Activated CD4-positive, alpha-beta T cell treated with anti-CD3 and anti-CD28 coated beads, Interleukin-2, Interleukin-4, amounts not matched to agents 100 ng/mL and 50 ng/mL, durations not matched to agents 16 hours and 8 hours (primary cell): ENCODE measurements at places on chromosomes 7 and 10.

DNA sequence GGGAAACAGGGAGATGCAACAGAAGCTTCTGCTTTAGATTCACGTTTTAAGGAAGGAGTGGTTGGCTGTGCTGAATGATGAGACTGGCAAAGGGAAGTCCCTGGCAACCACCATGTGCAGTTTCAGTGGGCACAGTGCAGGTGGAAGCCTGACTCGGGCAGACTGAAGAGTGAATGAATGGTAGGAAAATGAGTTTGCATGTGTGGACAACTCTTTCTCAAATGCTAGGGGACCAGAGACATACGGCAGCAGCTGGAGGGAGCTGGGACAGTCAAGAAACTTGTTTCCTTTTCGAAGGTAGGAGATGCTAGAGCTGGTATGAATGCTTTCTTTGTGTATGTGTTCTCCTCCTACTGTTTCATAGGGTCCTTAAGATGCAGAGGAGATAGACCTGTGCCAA lies 29.0 kb downstream of the PODXL start:
- DNase-seq: no peak

DNA sequence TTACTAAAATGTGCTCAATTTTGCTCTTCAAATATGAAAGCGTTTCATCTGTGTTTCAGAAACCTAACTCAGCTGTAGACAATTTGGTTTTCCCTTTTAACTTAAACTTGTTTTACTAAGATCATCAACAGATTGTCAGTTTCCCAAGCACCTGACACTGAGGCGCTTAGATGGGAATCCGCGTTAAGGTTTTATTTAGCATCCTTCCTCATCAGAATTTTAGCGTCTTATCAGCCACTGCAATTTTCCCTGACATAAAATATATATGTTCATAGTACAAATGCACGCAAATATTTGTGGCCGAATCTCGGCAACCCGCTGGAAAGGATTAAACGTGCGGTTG lies 1.2 kb downstream of the SGCE start:
- DNase-seq: no peak

GRCh38 chr7:131619336-131620305 lies 63.2 kb upstream of the PODXL start:
- no peak for DNase-seq

GRCh38 chr10:86139066-86139657 lies 227.4 kb downstream of the GRID1 start:
- DNase-seq: peak; percentile 29

- DNase-seq: no peak
These were observed 26.4 kb upstream of the GSDME start for GRCh38 chr7:24783698-24784097.

DNA sequence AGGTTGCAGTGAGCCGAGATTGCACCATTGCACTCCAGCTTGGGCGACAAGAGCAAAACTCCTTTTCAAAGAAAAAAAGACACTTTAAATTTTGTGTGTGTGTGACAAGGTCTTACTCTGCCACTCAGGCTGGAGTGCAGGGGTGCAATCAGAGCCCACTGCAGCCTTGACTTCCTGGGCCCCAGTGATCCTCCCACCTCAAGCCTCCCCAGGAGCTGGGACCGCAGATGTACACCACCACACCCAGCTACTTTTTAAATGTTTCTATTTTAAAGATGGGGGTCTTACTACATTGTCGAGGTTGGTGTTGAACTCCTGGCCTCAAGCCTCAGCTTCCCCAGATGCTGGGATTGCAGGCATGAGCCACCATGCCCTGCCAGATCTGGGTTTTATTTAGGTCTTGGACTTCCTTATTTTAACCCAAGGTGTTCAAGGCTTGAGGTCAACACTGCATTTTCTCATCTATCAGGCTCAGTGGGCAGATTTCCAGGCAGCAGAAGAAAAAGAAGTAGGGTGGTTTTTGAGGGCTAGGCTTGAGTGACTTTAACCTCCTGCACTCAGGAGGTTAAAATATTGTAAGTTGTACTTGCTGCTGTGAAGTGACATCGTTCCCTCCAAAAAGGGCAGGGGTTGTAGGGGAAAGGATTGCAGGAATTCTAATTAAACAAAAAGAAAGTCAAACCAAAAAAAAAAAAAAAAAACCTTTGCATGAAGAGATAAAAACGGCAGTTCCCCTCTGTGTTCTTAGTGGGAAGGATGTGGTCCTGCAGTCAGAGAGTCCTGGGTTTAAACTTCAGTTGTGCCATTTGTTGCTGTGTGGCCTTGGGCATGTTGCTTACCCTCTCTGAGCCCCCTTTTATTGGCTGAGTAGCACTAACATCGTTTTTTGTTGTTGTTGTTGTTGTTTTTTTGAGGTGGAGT lies 71.5 kb downstream of the CARD11 start:
- DNase-seq: no peak

GRCh38 chr7:50805447-50806125 lies 22.9 kb upstream of the GRB10 start:
- no peak for DNase-seq

GRCh38 chr7:3955751-3956696 lies 655.0 kb downstream of the SDK1 start:
- peak; percentile 15 for DNase-seq

GRCh38 chr7:16599860-16600259 lies 45.7 kb downstream of the ANKMY2 start:
- no peak for DNase-seq

DNA sequence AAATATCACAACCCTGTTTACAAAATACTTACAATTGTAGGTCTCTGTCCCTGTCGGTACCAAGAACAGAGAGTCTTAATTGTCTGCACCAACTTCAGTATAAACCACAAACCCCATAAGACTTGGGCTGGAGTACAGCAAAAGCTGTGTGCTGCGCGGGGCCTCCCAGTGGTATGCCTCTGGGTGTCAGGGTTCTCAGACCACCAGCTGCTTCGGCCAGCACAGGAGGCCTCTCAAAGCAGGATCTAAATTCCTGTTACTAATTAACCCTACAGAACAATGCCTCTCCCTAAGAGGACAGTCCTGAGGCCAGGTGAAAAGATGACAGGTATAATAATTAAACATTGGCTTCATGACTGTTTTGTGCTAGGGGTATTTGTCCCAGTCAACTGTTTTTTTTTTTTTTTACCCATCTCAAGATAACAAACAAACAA lies 957 bp upstream of the SVIL start:
- no peak for DNase-seq

- no peak for DNase-seq
These were observed 571 bp downstream of the KDM7A start for GRCh38 chr7:140176122-140176701.

DNA sequence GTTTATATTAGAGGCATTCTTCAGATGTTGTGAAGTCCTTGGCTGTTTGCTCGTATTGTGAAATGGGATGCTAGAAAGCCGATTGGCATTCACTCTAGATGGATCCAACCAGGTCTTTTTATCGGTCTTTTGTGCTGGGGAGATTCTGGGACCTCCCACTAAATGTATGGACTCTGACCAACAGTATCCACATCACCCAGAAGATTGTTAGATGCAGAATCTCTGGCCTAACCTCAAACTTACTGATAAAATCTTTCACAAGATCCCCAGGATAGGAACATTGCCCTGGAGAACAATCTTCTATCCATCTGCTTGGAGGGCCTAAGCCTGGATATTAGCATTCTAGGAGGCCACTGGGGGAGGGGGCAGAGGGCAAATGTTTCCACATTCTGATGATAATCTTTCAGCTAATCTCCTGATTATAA lies 160.9 kb downstream of the PLXDC2 start:
- DNase-seq: no peak

DNA sequence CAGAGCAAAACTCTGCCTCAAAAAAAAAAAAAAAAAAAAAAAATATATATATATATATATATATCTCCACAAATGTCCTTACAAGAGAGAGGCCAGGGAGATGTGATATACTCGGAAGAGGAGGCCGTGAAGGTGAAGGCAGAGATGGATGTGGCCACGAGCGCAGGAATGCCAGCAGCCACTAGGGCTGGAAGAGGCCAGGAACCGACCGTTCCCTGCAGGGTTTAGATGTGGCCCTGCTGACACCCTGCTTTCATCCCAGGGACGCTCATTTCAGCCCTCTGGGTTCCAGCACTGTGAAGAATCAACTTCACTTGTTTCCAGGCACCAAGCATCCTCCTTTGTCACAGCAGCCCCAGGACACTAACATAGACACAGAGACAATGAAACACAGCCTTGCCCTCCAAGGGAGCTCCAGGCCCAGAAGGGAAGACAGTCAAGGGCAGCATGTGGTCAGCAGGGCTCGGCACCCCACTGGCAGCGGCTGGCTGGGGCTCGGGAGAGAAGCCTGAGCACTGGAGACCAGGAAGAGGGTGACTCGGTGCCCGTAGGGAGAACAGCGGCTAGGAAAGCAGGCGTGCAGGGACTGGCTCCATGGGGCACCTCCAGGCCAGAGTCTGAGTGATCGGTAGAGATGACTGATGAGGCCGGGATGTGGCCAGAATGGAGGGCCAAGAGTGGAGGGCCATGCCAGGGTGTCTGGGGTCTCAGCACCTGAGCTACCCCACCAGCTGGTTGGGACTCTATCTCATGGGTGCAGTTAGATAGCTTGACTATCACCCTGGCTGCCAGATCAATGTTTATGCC lies 7.6 kb downstream of the WDR86 start:
- DNase-seq: no peak

- no peak for DNase-seq
These were observed 12.9 kb upstream of the MICU1 start for GRCh38 chr10:72638586-72639440.

DNA sequence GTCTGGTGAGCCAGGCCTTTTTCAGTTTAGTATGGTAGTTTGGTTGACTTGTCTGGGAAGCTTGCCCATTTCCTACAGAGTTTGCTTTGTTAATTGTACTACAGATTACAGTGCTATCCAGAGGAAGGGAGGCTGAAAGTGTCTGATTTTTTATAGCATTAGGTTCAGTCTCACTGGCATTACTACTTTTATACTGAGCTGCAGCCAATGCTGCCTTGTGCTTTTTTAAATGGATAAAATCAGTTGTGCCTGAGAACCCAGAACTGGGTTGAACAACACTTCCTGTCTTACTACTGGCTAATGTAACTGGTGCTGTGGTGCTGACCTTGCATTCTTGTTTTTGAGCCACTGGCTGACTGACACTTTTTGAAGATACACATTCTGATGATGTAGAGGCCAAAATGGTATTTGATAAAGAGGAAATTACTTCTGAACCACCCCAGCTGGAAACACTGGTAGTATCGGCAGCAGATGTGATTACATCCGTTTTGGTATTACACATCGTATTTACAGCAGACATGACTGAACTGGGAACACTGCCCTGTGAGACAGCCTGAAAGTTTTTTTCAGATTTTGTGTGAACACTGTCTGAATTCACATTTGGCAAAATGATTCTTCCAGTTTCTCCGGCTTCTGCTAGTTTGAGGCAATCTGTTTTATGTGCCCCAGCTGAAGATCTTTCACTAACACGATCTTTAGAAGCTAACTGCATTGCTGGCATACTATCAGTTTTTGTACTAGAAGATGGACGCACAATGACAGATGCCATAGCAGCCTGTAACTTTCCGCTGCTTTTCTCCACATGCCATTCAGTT lies 74.1 kb downstream of the NRBF2 start:
- DNase-seq: no peak

DNA sequence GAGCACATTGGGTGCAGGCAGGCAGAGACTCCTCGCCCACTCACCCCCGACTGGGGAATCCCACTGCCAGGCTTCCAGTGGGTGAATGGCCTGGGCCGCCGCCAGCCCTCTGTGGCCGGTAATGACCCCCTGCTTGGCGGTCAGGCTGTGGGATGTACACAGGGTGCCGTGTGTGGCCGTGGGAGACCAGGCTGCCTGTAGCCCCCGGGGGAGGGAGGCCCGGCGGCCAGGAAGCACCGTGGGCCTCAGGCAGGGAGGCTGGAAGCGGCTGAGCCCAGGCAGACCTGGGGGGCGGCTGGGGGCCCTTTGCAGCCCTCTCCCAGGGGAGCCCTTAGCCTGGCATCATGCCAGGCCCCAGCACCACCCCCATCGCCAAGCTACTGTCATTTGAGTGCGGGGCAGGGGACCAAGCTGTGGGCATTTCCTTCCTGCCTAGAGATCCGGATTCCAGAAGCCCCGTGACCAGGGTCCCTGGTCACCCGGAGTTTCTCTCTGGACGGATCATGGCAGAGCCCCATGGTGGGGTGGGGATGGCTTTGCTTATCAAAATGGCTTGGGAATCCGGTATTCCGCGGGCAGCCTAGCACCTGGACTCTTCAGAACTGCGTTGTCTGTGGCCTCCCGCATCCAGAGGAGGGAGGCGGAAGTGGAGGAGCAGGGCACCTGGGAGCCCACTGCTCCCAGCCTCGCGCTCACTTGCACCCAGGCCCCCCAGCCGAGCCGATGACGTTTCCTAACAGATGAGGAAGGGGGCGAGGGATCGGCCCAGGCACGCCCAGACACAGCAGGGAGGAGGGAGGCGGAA lies 1.1 kb downstream of the TTYH3 start:
- DNase-seq: no peak

DNA sequence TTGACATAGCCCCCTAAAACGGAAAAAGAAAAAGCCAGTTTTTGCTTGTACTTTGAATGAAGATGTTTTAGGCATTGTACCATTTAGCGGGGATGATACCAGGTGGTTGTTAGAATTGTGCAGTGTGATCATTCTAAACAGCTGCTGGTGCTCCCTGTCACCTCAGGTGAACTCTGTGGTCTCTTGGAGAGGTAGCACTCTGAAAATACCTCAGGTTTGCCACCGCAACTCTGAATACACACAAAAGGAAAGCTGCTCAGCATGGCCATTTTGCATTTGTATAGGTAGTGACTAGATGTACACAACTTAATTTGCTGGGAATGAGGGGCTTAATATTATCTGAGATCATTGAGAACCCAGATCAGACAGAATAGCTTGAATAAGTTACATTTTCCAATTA lies 52.6 kb downstream of the PLEKHA8 start:
- no peak for DNase-seq

DNA sequence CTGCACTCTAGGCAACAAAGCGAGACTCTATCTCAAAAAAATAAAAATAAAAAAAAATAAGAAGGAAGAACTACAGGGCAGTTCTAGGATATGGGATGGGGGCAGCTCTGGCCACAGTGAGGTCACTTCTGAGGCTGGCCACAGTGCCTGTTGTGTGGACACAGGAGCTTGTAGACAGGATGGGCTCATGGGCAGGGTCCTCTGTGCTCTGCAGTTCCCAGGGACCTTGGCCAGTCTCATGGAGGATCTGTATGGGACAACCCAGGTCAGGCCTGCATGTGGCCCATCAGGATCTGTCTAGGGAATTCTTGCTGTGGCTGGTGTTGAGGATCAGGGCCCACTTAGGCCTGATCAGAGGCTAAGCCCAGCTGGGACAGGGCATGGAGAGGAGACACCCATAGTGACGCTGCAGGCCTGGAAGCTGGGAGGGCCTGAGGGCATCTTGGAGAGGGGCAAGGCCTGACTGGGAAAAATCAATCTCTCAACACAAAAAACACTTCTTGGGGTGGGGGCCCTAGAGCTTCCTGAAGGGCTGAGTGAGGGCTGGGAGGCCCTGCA lies 19.4 kb upstream of the PAX2 start:
- DNase-seq: no peak
